ENCODE measurements at places on chromosomes 16 and 17.

- DNase-seq = no peak
Measured at GRCh38 chr17:59607817-59608403, 11.8 kb upstream of the CLTC start.

DNA sequence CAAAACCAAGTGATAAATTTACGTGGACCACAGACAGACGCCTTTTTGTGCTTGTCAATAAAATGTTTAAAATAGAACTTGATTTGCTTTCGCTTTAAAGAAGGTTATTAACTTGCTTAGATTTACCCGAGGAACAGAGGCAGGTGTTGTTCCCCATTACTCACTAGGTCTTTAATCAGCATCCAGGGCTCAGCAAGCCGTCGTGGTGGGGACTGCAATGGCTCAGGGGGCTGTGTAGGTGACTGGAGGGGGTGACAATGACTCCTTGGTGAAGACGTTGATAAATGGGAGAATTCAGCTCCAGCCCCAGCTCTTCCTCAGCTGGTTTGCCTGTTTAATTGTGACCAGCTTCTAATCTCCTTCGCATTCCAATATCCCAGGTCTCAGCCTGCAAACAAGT is 231.4 kb downstream of the TMEM114 start:
- no peak for DNase-seq

GRCh38 chr16:56278196-56278855 is 87.0 kb downstream of the GNAO1 start:
- DNase-seq = no peak

DNA sequence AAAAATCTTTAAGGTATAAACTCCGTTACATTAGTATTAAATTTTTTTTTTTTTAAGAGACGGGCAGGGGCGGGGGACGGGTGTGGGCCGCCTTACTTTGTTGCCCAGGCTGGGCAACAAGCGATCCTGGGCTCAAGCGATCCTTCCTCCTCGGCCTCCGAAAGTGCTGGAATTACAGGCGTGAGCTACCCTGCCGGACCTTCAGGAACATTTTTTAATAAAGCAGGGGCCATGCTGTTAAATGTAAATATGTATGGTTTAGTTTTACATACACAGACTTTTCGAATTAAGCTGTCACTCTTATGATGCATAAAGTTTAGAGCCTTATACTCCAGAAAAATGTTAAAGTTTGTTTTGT is 2.4 kb downstream of the PPM1D start:
- no peak for DNase-seq

- DNase-seq = peak; percentile 100
Measured at GRCh38 chr17:78645421-78646295, 68.5 kb upstream of the DNAH17 start.

- no peak for DNase-seq
Measured at GRCh38 chr16:10817963-10818941, at the start of gene TVP23A. TVP23A (minus strand) TSS chr16:10818794; CDS start chr16:10818493, 301 bp downstream.

GRCh38 chr17:7646457-7646856 is 4.3 kb upstream of the ATP1B2 start:
- DNase-seq = no peak

GRCh38 chr17:41133880-41134735 is 6.2 kb downstream of the KRTAP4-6 start:
- no peak for DNase-seq

- peak; percentile 81 for DNase-seq
Measured at GRCh38 chr17:40333781-40334448, 24.9 kb downstream of the RARA start.

DNA sequence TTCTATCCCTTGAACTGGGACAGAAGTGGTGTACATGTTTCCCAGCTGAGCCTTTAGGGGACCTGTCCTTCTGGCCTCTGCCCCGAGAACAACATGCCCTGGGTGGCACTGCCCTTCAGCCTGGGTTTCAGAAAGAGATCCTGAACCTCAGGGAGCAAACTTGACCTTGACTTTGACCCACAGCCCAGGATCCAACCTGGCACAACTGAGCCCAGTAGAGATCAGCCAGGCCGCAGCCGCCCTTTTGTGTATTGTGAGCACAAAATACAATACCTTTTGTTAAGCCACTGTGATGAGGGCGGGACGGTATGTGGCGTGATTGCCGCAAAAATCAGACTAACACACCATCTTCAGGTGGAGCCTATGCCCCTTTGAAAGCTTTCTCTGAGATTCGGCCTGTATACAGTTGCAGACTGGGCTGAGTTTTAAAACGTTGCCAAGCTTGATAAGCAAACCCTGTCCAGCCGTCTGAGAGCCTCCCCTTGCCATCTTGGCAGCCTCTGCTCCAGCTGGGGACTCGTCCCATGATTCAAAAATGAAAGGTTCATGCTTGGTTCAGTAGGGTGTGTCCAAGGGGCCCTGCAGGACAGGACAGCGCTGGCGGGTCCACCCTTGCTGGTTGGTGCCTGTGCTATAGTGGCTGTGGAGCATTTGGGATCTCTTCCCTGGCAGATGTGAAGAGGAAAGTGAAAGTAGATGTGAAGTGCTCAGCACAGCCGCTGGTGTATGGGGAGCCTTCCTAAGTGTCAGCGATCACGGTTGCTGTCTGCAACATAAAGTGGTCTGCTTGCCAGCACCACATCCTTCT is 40.3 kb downstream of the FOXL1 start:
- no peak for DNase-seq

DNA sequence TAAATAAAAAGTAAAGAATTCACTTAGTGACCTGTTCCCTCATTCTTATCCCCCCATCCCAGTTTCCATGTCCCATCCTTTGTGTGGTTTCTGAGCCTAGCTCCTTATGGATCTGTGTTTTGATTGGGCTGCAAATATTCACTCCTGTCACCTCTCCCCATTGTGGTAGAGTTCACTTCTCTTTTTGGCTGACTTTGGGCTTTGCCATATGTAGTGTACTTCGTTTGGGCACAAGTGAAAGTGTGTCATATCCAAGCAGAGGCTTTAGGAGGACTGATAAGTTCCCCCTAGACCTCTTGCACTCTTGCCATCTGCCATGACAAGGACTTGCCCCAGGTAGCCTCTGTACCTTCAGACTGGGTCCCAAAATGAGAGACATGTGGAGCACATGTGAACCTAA is 13.0 kb upstream of the DHRS7B start:
- DNase-seq = peak; percentile 37

- peak; percentile 68 for DNase-seq
Measured at GRCh38 chr17:67245073-67245693, at the start of gene HELZ. HELZ (minus strand) TSS chr17:67245196; CDS start chr17:67218804, 26,392 bp downstream.

DNA sequence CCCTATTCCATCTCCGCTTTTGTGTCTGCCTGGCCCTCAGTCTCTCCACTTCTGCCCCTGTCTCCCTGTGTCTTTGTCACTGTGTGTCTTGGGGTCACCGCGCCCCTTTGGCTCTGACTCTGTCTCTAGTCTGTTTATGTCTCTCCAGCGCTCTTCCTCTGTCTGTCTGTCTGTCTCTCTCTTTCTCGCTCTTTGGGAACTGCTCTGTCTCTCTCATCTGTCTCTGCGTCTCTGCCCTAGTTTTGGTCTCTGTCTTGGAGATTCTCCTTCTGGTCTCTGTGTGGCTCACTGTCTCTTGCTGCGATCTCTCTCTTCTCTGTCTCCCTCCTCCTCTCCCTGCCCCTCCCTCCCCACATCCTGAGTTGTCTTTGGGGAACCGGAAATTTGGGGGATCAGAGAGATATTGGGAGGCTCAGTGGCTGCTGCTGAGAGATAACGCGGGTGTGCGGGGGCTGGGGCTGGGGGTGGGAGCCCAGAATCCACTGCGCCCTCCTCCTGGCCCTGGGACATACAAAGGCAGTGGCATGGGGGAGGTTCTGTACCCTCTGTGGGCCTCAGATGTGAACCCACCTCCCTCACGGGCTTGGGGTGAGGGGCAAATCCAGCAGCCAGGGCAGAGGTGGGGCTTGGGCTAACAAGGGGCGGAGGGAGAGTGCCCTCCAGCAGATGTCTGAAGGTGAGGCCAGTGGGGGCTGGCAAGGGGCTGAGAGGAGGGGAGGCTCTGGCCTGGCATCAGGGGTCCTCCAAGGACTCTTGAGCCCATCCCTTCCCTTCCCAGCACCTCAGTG is 24.4 kb downstream of the LAT start:
- no peak for DNase-seq

DNA sequence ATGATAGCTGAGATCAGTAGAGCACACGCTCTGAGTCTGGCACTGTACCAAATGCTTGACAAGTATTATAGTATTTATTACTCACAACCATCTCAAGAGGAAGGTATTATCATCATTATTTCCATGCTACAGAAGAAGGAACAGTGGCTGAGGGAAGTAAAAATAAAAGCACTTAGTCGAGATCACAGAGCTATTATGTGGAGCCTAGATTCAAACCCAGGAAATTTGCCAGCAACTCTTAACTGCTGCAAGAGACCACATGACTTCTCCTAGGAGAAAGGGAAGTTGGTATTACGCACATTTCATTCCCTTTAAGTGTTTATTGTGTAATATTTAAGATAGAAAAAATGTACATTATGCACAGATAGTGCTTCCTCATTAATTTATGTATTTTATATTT is 1.0 kb upstream of the RHOT1 start:
- peak; percentile 92 for DNase-seq

GRCh38 chr17:29959658-29960337 is 18.4 kb downstream of the EFCAB5 start:
- no peak for DNase-seq

DNA sequence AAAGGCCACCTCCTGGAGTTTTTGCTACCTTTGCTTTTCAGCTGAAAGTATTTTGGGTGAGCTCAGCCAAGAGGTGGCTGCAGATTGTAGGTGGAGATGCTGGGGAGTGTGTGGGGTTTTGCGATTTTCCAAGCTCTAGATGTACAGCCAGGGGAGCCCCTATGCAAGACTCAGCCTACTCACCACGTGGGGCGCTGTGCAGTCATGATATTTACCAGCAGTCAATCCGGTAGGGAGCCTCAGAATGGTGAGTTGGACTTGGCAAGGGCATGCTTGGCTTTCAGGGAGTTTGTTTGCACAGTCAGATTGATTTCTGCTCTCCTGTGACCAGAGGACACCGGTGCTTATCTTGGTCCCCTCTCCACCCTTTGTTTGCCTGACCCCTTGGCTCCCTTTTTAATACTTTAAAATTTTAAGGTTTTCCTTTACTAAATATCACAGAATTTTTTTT is 175.3 kb downstream of the UTP18 start:
- DNase-seq = no peak

- DNase-seq = no peak
Measured at GRCh38 chr17:42675965-42676423, 800 bp downstream of the PLEKHH3 start.

GRCh38 chr16:56477096-56477878 is 25.9 kb downstream of the OGFOD1 start:
- DNase-seq = no peak

GRCh38 chr17:40551091-40551878 is 14.0 kb downstream of the CCR7 start:
- DNase-seq = no peak

DNA sequence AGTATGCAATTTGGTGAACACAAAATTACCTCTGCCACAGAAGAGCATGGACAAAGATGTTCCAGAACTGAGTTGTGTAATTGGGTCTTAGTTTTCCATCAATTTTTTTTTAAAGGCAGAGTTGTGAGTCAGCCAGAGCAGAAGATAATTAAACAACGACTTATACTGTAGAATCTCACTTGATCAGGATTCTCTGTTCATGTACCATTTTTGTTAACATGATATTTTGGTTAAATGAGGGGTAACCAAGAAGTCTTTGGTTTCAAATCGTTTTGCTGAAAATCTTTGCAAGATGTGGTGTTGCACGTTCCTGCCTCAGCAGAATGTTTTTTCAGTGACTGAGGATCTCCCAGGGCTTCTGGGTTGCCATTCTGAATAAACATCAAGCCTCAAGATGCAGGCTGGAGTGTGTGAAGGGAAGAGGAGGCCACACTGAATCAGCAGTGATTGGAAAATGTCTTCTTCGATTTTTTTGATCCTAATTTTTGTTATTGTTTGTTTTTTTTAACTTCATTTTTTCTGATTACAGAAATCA is 232.6 kb upstream of the IRX3 start:
- DNase-seq = no peak

DNA sequence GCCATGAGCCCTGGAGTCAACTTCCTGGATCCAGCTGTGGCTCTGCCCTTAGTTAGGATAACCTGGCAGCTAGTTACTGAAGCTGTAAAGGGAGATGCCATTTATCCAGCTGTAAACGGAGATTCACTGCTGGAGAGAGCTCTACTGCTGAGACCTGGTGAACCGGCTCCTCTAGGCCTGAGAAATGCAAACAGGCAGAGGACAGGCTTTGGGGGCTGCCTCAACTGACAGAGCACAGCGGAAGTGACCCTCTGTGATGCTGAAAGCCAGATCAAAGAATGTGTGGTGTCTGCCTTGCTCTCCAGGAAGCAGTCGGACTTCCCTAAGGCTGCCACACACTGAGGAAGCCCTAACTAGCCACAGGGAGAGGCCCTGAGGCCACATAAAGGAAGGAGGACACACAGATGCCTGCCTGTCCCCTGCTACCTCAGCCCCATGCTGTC is 21.9 kb upstream of the GPRC5C start:
- no peak for DNase-seq

GRCh38 chr17:7636163-7636562 is 6.2 kb downstream of the SHBG start:
- no peak for DNase-seq

DNA sequence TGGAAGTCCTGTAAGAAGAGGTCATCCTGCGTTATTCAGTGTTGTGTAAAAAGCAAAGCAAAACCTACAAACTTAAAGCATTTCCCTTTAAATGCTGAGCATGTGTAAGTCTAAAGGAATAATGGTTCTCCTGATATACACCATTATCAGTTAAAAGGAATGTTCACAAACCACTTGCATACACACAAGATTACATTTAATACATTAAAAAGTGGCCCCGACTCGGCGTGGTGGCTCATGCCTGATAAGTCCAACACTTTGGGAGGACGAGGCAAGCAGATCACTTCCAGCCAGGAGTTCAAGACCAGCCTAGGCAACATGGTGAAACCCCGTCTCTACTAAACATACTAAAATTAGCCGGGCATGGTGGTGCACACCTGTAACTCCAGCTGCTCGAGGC is 30.5 kb downstream of the CPPED1 start:
- no peak for DNase-seq

DNA sequence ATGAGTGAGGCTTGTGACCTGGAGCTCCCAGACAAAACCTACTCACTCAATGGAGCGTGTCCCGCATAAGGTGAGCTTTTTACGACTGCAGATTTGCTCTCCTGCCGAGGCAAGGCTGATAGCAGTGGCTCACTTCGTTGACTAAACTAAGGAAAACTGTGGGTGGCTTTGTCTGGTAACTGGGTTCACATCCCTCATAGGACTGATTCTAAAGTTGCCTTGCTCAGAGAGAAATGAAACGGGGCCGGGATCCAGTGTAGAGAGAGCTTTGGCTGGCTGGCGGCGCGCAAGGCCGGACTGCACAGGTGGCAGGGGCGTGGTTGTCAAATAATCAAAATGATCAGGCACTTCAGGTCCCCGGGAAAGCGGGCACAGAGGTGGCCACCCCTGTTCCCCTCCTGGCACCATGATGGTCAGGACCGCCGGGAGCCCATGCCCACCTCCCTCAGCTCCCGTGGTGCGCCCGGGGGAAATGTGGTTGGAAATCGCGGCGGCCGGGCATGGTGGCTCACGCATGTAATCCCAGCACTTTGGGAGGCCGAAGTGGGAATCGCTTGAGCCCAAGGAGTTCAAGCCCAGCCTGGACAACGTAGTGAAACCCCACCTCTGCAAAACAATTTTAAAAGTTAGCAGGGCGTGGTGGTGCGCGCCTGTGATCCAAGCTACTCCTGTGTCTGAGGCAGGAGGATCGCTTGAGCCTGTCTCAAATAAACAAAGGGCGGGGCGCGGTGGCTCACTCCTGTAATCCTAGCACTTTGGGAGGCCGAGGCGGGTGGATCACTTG is 26.6 kb upstream of the OR1F1 start:
- no peak for DNase-seq
